Glomerular endothelial cell (primary cell): ENCODE measurements at places on chromosomes 7 and 10. TPM values are rescaled to one million over a fixed set of nuclear protein-coding genes. Genes with fewer than 3 reads are reported as not detected.
A peak's percentile ranks its signal among the peaks of the same experiment; 100 is the strongest.

DNA sequence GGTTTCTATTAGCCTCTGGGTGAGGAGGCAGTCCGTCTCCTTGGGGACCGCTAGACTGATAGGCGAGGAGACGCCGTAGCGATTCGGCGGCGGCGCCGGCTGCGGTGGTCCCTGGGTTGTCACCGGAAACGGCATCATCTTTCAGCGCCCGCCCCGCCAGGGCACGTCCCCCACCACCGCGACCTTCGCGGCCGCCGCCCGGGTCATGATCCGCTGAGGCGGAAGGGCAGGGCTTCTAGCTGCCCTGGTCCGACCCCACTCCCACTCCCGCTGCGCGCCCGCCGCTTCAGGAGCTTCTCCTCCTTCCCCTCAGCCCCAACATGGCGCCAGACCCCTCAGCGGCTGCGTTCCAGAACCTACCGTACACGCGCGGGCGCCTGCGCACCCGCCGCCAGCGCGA, at the start of gene PAPOLB:
PAPOLB (minus strand) TSS at position 358 of the 400 bp plus-strand sequence; CDS start at position 138, 220 bp downstream.
- DNase-seq, result no peak

Gene WEE2
- not detected in 2 replicates for total RNA-seq

Gene PKD2L1
- not detected in 2 replicates for total RNA-seq

- peak; percentile 29 for DNase-seq
These were observed 49.9 kb downstream of the DNAJC1 start for GRCh38 chr10:21953585-21954057.

- peak; percentile 14 for DNase-seq
These were observed 601.3 kb downstream of the GALNT17 start for GRCh38 chr7:71733107-71733870.

Gene FGFBP3
- 0.63 and 0.93 TPM in 2 replicates for total RNA-seq

DNA sequence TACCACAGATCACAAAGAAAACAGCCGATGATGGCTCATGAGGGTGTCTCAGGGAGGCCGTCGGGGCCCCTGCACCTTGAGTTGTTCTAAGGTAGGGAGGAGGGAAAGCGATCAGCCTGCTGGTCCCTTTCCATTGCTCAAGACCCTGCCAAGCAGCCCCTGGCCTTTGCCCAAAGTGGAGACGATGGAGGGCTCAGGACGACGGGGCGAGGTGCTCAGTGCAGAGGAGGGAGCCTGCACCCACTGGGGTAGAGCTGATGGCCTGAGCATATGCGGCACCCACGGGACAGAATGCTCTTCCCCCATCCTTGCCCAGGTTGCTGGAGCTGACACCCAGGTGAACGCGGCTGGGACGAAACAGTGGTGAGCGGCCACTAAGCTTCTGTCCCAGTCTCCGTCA, 58.3 kb upstream of the FAM20C start:
- DNase-seq, result no peak

GRCh38 chr10:100790761-100791208, 45.4 kb downstream of the PAX2 start:
- DNase-seq, result no peak

DNA sequence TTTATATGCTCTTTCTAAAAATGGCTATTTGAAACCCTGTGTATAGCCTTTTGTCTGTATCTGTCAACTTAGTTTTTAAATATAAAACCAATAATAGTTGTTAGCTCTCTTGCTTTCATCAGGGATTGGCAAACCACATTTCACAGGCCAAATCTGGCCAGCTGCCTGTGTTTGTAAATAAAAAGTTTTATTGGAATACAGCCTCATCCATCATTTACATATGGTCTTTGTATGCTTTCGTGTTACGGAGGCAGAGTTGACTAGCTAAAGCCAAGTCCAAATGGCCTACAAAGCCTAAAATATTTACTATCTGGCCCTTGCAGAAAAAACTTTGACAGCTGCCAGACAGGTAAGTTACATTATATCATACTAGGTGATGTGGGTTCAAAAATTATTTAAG, 235.0 kb downstream of the BICC1 start:
- DNase-seq, result no peak

GRCh38 chr10:51700228-51700817, 928 bp upstream of the CSTF2T start:
- DNase-seq, result peak; percentile 5
